Kidney (tissue), 22 donors: ENCODE measurements at places on chromosomes 2 and 18. TPM values are rescaled to one million over a fixed set of nuclear protein-coding genes. Genes with fewer than 3 reads are reported as not detected.

DNA sequence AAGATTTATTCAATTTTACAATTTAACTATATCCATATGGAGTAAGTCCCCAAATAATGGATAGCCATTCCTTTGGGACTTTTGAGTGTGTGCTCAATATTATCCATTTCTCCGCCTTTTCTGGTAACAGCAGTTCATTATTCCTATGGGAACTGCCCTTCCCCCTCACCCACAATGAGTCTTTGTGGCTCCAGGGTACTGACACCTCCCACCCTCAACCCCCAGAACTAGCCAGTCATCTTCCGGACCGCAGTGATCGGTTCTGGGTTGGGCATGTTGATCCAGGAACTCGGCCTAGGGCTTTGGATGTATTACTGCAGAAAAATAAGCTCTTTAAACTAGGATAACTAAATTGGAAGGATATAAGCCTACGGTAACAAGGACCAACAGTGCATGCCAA is 45.4 kb upstream of the CCDC150 start:
- H3K4me3 ChIP-seq: no peak overlapping the region
- no peaks in the 10 kb centered on the region for H3K27me3 ChIP-seq
- no peaks in the 10 kb centered on the region for H3K36me3 ChIP-seq
- H3K4me1 ChIP-seq: peaks cover 5% of the 10 kb centered on the region

- no peaks in the 10 kb centered on the region for H3K27me3 ChIP-seq
- no peak overlapping the region for H3K27ac ChIP-seq
- H3K4me3 ChIP-seq: no peak overlapping the region
- peaks cover 2% of the 10 kb centered on the region for H3K4me1 ChIP-seq
- no peak for DNase-seq
- H3K36me3 ChIP-seq: peaks cover 21% of the 10 kb centered on the region
Observed at GRCh38 chr2:8800821-8801220, 36.6 kb downstream of the KIDINS220 start.

DNA sequence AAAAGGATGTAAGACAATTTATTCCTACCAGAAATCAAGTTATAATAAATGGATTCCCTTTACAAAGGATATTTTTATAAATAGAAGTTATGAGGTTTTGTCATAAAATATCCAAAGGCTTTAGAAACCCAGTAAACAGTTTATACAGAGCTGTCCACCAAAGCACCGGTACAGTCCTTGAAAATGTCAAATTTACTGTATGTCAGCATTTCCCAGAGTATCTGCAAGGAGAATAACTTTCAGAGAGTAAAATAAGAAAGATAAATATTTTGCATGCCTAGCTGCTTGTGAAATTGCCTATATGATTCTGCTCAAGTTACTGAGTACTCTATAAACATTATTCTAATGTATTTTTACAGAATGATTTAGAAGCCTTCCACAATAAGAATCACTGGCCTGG is 923.3 kb upstream of the DDX18 start:
- no peaks in the 10 kb centered on the region for H3K4me1 ChIP-seq
- no peaks in the 10 kb centered on the region for H3K27me3 ChIP-seq
- no peak overlapping the region for H3K4me3 ChIP-seq
- no peak for DNase-seq

GRCh38 chr2:119996148-119996547 is 16.7 kb upstream of the EPB41L5 start:
- H3K4me1 ChIP-seq: no peaks in the 10 kb centered on the region
- no peaks in the 10 kb centered on the region for H3K36me3 ChIP-seq
- DNase-seq: no peak
- H3K4me3 ChIP-seq: no peak overlapping the region
- no peak overlapping the region for H3K27ac ChIP-seq

GRCh38 chr18:4144201-4144600 is 310.9 kb downstream of the DLGAP1 start:
- H3K4me1 ChIP-seq: no peaks in the 10 kb centered on the region
- no peaks in the 10 kb centered on the region for H3K27me3 ChIP-seq
- H3K4me3 ChIP-seq: no peak overlapping the region
- H3K36me3 ChIP-seq: no peaks in the 10 kb centered on the region
- no peak for DNase-seq

DNA sequence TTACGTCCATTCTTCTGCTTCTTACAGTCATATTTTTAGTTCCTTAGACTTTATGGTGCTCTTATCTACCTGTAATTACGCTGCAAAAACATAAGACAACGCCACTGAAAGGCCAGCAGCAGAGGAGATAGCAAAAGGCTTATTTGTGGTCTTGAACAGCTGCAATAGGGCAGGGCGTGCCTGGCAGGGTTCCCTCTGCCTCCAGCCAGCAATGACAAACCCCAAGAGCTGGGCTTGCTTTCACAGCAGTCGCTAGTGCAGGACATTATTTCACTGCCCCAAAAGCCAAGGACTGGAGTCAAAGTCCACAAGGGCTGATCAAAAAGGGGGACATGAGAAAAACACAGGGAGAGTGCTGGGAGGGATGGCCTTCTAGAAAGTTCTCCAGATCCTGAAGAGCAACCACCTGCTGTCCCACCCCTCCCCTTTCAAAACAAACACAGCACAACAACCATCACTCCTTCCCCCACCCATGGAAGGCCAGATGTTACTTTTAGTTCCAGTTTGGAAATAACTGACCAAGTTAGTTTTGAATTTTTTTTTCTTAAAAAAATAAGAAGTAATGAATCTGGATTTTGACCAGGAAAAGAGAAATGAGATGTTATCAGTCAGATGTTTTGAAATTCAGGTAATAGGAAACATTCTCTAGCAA is 127.8 kb downstream of the RBMS1 start:
- H3K4me1 ChIP-seq: peaks cover 5% of the 10 kb centered on the region
- H3K27me3 ChIP-seq: no peaks in the 10 kb centered on the region
- no peak for DNase-seq
- H3K27ac ChIP-seq: no peak overlapping the region
- no peak overlapping the region for H3K4me3 ChIP-seq
- no peaks in the 10 kb centered on the region for H3K36me3 ChIP-seq

DNA sequence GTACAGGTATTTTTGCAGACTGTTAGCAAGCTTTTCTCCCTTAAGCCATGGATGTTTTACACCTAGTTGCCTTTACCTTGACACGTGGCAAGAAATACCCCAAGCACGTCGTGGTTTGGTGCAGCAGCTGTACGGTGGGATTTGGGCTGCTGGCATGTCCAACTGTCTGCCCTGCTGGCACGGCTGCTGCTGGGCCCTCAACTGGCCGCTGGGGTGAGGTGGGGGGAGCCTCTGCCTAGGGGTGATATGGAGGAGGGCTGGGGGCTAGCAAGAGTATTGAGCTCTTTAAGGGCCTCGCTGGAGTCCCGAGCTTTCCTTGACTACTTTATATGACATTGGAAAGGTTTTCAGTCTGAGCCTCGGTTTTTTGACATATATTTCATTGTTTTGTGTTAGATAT is 41.6 kb downstream of the LPIN1 start:
- H3K4me1 ChIP-seq: no peaks in the 10 kb centered on the region
- no peak overlapping the region for H3K4me3 ChIP-seq
- DNase-seq: no peak
- H3K27ac ChIP-seq: no peak overlapping the region
- H3K36me3 ChIP-seq: peaks cover 41% of the 10 kb centered on the region
- no peaks in the 10 kb centered on the region for H3K27me3 ChIP-seq

Gene CCL20
- 2.5 TPM for polyA plus RNA-seq

Gene ERFE
- 1.6 TPM for polyA plus RNA-seq

Gene TMEM169
- polyA plus RNA-seq: 1.6 TPM

Gene CYP27C1
- not detected for polyA plus RNA-seq

Gene GREB1
- 1.8 TPM for polyA plus RNA-seq

Gene ALLC
- 1.3 TPM for polyA plus RNA-seq
